ENCODE measurements at places on chromosomes 2 and 18.

GRCh38 chr18:57480733-57481132, 45.6 kb downstream of the ONECUT2 start:
- no peak for DNase-seq

DNA sequence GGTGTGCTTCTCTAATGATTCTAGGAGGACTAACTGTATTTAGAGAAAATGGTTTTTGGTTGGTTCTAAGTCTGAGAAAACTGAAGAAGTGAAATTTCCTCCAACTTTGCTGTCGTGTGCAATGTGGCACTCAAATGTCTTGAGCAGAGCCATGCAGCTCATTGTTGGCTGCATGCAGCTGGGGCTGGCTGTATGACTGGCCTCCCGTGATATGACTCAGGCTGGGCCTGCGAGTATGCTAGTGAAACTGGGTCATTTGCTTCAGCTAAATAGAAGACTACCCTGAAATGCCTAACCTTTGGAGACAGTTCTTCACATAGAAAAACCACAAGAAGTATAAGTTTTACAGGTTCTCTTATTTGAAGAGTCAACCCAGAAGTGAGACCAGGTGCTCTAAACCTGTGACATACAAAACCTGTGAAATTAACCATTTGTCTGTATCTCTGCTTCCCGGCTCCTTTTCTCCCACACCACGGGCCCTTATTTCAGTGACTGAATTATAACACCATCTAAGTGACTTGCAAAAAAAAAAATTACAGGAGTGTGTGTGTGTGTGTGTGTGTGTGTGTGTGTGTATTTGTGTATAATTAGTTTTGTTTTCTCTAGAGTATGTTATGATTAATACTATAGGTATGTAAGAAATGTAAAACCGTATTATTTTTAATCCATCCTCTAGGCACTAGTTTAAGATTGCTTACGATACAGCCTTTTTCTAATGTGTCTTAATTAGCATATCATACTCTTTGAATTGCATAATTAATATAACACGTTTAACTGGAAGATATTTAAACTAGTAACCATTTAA, 15.9 kb downstream of the POLI start:
- DNase-seq = no peak

GRCh38 chr18:74669136-74669798, 71.6 kb downstream of the ZNF407 start:
- no peak for DNase-seq

- no peak for DNase-seq
Measured at GRCh38 chr2:150971910-150972309, 289.8 kb downstream of the RBM43 start.

DNA sequence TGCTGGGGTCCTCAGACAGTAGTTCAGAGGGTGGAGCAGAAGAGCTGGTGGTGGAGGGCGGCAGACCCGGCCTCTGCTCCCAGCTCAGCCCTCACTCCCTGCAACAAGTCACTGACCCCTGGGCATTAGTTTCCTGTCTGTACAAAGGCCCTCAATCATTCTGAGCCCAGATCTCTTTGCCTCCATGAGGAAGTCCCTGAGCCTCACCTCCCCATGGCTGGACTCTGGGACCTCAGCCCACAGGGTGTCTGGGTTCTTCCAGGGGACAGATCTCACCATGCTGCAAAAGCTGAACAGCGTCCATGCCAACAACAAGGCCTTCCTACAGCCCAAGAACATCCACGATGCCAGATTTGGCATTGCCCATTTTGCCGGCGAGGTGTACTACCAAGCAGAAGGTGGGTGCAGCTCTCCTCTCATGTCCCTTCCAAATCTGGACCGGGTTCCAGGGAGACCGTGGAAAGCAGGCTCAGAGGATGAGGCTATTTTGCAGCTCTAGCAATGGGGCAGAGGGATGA, 49.1 kb downstream of the MYO7B start:
- DNase-seq = no peak

DNA sequence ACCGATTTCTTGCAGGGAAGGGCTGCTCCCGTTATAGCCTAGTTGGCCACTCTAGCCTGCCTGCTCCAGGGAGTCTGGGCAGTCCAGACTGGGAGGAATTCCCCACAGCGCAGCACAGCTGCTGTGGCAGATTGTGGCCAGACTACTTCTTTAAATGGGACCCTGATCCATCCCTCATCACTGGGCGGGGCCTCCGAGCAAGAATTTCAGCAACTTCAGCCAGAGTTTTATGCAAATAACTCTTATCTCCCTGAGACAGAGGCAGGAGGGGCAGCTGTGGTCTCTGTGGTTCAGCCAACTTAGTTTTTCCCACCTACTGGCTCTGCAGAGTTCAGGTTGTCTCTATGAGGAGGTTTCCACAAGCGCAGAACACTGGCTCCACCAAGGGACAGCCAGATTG, 1583.2 kb downstream of the SUCLG1 start:
- no peak for DNase-seq

GRCh38 chr2:128494640-128495321, 176.1 kb upstream of the HS6ST1 start:
- DNase-seq = no peak

- DNase-seq = no peak
Measured at GRCh38 chr2:9807056-9807455, 36.2 kb upstream of the TAF1B start.

GRCh38 chr18:70354080-70354479, 65.2 kb downstream of the SOCS6 start:
- DNase-seq = no peak

DNA sequence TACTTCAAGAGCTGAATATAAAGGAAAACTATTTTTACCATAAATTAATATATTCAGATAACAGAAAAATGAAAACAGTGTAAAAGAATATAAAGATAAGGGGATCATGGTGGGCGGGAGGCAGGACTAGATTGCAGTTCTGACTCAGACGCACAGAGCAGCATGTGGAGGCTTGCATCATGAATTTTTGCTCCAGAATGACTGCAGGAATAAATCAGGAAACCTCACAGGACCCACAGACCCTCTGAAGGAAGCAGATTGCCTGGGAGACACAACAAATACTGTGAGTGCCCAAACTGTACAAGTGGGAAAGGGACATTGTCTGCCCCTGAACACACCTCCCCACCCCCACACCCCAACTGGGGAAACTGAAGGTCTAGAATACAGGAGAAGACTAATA, 19.2 kb upstream of the SIGLEC15 start:
- no peak for DNase-seq

All from activated CD8-positive, alpha-beta memory T cell treated with anti-CD3 and anti-CD28 coated beads for 48 hours (primary cell).